Heart right ventricle (tissue), 16 donors: ENCODE measurements at places on chromosomes 5 and 9. TPM values are rescaled to one million over a fixed set of nuclear protein-coding genes. Genes with fewer than 3 reads are reported as not detected.

DNA sequence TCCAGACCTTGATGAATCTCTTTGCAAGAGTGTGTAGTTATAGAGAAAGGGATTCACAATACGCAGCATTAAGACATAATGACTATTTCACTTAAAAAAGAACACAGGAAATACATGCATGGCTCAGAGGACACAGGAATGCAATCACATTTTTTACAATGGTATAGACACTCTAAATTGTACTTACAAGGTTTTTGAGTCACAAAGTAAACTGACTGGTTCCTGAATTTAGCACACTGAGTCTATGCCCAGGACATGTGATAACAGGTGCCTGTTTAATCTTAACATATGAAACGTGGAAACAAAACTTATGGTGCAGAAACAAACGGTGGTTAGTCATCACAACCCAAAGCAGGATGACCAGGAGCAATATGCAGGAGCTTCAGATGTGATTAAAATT, 6.7 kb downstream of the EPB41L4A start:
- no peak for DNase-seq
- peaks cover 47% of the 10 kb centered on the region for H3K4me1 ChIP-seq
- H3K36me3 ChIP-seq, result no peaks in the 10 kb centered on the region
- H3K27ac ChIP-seq, result no peak overlapping the region
- no peak overlapping the region for H3K4me3 ChIP-seq
- no peaks in the 10 kb centered on the region for H3K27me3 ChIP-seq

GRCh38 chr5:80780024-80780423, 125.2 kb upstream of the DHFR start:
- no peaks in the 10 kb centered on the region for H3K27me3 ChIP-seq
- H3K4me3 ChIP-seq, result no peak overlapping the region
- no peak for DNase-seq
- no peaks in the 10 kb centered on the region for H3K4me1 ChIP-seq

PCDHB2 gene
- total RNA-seq, result 2.2 TPM

ITGA2 gene
- 1.8 TPM for total RNA-seq

DDX41 gene
- 53.2 TPM for total RNA-seq
